ENCODE measurements at places on chromosomes 7 and 10.

GRCh38 chr7:35384761-35385700 is 131.1 kb upstream of the TBX20 start:
- DNase-seq: no peak

DNA sequence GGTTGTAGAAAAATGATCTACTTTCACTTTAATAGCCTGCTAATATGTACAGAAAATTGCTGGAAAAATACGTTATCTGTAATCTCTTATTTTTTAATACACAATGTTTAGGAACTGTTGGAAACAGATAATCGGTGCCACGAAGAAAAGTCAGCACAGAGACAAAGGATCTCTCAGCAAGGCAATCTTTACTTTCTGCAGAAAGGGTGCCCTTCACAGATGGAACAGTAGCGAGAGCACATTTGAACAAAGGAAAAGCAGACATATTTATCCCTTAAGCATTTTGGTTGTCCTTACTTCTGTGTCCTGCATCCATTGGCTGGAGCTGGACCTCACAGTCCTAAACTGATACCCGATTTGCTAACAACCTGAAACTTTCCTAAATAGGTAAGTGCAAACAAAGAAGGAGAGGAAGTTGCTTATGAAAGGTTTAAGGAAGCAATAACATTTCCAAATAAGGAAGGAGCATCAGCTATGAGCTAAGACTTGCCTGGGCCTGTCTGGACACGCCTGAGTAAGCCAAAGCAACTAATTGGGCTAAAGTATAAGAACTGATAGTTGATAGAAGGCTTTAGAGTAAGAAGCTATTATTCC is 640.0 kb downstream of the SH2D4B start:
- no peak for DNase-seq

DNA sequence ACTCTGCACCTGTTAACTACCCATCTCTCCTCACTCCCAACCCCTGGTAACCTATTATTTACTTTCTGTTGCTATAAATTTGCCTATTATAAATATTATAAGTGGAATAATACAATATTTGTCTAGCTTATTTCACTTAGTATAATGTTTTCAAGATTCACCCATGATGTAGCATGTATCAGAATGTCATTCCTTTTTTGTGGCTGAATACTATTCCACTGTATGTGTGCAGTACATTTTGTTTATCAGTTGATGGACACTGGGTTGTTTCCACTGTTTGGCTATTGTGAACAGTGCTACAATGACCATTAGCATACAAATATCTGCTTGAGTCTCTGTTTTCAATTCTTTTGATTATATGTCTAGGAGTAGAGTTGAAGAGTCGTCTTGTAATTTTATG is 92.8 kb upstream of the KAT6B start:
- no peak for DNase-seq

GRCh38 chr7:74119831-74120230 is 36.2 kb downstream of the LIMK1 start:
- no peak for DNase-seq

DNA sequence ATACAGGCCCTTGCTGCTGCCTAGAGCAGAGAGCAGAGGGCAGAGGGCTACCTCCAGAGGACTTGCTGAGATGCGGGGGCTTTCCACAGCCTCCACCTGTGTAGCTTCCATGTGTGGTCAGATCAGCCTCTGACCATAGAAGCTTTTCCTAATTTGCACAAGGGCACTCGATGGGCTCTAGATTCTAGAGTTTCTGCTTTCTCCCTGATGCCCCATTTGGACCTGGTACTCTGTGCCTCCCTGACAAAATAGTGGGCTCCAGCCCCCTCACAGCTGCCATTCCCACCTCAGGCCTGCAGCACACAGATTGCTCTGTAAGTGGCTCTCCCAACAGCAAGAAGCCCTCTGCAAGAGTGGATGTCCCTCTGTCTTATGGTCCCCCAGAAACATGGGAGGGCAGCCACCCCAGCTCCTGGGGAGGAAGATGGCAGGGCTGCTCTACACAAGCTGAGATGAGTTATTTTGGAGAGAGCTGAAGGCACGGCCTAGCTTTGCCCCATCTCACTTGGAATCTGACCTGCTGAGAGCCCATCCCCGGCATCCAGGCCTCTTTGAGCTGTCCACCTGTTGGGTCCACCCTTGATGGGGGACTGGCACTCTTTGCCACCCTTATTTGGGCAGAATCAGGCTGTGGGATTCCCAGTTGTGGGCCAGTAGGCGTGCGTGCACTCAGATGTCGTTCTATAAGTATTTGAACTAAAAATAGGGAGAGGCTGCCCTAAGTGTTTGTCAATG is 16.7 kb downstream of the TMEM273 start:
- DNase-seq: no peak

DNA sequence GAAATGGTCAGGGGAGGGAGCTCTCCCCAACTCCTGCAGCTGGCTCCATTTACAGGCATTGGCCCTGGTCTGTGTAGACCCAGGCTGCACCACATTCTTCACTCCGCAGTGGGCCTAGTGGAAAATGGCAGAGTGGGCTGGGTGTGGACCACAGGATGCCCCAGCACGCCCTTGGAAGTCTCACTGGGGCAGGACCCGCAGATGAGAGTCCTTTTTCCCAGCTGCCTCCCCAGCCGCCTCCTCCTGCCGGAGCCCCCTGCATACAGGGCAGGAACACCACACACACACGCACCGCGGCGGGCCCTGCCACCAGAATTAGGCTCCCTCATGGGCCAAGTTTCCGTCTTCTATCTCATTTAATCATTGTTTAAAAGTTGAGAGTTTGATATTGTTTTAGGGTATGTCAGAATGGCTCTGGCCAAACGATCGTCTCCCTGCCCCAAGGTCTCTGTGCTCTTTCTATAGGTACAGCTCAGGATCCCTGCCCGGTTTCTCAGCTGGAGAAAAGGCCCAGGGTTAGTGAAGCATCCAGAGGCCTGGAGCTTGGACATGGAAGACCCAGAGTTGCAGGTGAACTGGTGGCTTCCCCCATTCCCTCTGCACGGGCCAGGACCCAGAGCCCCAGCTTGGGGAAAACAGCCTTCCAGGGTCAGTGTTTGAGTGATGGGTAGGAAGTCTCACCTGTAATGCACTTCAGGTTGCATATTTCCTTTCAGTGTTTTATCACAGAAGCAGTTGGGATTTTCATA is 42.0 kb downstream of the ZNF467 start:
- DNase-seq: no peak

DNA sequence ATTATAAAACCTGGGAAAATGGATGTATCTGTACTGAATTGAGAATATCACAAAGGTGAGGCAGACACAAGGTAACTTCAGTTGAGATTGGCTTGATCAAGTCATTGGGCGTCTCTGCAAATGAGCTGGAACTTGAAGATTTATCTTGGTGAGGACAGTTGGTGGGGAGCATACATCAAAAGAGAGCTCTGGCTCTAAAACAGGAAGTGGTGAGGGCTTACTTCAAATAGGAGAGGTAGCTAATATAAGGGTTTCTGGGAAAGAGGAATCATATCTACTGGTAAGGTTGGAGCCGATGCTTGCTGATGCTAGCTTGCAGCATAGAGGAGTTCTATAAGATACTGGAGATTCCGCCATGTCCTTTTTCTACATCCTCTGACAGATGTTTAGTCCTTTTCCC is 39.9 kb upstream of the FGL2 start:
- no peak for DNase-seq

GRCh38 chr10:96585736-96586418 is 935 bp downstream of the TM9SF3 start:
- DNase-seq: peak; percentile 5

GRCh38 chr10:129339191-129339590 is 127.8 kb upstream of the MGMT start:
- no peak for DNase-seq

- DNase-seq: no peak
Observed at GRCh38 chr10:24393201-24393600, 184.3 kb downstream of the KIAA1217 start.

DNA sequence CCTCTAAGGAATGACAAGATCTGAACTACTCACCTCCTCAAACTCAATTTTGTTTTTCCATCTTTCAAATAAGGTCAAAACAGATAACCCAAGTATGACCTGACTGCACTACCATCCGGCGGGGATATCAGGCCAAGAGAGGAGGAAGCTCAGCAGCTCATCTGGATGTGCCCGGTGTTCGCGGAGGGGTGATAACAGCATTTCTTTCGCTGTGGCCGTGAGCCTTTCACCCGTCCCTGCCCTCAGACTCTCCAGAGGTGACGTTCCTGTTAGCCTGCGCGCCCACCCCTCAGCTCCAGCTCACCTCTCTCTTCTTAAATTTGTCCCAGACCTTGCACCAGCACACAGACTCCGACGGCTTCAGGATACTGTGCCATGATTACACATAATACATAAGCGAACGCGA is 526 bp downstream of the ZNF248 start:
- DNase-seq: peak; percentile 0

DNA sequence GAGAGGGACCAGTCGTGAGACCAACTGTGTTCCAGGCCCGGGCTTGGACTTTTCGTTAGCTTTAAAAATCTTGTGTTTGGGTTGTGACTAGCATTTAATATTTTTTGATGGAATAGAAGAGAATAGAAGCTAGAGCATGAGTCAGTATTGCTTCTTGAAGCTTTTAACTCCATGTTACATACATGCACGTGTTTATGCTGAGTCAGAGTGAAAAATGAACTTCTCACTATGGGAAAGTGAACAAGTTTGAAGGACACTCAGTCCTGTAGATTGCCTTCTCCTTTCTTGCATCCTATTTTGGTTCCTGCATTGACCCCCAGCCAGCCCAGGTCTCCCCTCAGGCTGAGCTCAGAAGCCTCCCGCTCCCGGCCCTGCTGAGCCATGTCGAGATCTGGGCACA is 31.8 kb downstream of the GHRHR start:
- no peak for DNase-seq

DNA sequence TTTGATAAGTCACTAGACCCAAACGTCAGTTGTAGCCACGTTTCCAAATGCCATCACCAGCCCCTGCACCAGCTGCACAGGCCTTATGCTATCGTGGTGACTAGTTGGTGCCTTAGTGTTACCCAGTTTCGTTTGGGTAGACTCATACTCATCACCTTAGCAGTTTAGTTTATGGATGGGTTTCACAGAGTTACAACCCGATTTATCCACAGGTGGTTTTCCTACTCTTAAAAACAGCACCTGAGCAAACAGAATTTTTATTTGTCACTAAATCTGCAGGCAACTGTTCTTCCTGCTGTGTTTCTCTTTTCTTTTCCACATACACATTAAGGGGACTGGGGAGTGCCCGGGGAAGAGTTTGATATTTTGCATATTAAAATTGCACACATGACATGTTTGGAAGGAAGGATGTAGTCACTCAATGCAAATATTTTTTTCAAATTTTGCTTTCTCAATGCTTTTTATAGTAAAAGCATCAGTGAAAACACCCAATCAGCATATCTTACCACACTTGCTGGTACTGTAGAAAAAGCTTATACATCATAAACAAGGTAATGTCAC is 41.6 kb downstream of the PDSS1 start:
- DNase-seq: no peak

- DNase-seq: no peak
Observed at GRCh38 chr7:136066304-136067143, 89.4 kb upstream of the MTPN start.

DNA sequence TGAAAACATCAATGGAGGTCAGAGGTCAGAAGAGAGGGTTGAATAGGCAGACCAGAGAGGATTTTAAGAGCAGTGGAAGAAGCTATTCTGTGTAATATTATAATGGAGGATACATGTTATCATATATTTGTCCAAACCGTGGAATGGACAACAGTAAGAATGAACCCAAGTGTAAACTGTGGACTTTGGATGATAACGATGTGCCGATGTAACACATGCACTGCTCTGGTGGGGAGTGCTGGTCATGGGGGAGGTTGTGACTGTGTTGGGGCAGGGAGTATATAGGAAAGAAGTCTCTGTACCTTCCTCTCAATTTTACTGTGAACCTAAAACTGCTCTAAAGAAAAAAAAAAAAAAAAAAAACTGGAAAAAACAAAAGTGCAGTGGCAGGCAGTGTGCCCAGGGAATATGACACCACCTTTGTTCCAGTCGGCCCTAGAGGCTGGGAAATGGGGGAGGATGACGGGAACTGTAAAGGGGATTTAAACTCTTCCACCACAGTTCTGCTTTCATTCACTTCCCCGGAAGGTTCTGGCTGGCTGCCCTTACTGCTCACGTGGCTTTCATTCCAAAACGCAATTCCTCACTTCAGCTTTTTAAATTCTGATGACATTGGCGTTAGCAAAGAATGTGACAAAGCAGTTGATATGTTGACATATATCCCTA is 113.7 kb upstream of the ANKRD1 start:
- DNase-seq: no peak

DNA sequence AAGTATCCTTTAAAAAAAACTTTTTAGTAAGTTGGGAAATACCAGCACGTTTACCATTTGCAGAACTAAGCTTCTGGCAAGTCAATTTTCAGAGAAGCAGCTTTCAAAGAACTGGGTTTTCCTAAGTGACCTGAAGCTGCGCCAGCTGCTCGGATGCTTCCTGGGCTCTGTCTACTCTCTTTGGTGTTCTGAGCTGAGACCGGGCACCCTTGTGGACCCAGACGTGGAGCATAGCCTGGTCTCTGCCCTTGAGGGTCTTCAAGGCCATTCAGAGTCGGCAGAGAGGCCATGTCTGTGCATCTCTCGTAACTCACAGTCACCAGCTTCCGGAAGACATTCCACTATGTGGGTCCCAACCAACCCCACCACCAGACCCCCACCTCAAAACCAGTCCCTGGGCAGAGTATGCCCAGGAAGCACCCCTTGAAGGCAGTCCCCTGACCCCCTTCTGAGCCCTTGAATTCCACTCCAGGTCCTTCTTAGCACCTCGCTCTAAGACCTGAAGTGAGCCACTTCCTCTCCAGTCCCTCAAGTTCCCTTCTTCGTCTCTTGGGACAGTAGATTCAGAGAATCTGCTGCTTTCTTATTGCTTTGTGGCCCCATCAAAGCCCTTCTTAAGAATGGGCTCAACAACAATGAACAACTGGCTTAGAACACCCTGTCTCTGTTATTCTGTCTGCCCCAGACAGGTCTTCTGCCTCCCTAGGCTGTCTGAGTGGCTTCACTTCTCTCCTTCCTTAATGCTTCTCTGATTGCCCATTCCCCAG is 8.5 kb downstream of the CALML5 start:
- DNase-seq: no peak

DNA sequence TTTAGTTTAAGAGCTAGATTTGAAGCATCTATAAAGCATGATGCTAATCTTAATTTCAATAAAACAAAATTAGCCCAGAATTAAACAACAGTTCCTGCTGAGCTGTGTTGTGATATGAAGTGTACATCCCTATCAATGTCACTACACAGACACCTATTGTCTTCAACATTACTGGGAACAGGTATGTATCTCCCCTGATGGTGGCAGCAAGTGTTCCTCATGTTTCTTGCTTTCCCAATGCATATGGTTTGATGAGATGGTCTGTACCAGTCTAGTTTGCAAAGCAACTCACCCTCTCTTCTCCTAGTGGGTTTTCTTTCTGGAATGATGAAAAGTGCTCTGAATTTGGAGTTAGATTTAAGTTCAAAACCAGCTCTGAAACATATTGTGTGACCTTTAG is 38.1 kb downstream of the TSPAN12 start:
- no peak for DNase-seq

DNA sequence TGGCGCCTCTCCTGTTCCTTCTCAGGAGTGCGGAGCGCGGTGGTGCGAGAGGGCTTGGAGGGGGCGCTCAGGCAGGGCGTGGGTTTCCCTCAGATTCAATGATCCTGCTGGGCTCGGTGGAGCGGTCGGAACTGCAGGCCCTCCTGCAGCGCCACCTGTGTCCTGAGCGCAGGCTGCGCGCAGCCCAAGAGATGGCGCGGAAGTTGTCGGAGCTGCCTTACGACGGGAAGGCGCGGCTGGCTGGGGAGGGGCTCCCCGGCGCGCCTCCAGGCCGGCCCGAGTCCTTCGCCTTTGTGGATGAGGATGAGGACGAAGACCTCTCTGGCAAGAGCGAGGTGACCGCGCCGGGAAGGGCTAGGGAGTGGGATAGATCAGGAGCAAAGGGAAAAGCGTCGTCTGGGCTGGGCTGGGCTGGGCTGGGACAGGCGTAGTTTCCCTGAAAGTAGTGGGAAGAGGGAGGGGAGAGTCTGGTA is 17.0 kb downstream of the FAM131B start:
- peak; percentile 51 for DNase-seq
